ENCODE measurements at places on chromosomes 4 and X.

DNA sequence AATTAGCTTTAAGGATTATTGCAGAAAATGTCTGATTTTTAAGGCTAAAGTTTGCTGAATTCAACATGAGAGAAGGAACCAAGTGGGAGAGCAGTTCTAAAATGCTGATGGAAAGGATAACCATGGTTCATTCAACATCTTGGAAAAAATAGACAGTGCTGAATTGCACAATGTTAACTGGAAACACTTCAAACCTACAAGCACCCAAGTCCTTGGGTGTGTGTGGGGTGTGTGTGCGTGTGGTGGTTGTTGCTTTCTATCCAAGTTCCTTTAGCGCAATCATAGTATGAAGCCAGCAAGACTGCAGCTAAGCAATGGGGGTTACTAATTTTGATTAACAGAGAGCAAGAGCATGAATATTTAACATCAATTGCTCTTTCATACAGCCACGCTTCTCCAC lies 29.3 kb upstream of the SCOC start:
- DNase-seq = no peak

- peak; percentile 45 for DNase-seq
These were observed at the start of gene GPRIN3 for GRCh38 chr4:89307446-89308160. TSS of gene GPRIN3 (minus strand) at chr4:89307800. CDS start at chr4:89250110, 57,690 bp downstream.

DNA sequence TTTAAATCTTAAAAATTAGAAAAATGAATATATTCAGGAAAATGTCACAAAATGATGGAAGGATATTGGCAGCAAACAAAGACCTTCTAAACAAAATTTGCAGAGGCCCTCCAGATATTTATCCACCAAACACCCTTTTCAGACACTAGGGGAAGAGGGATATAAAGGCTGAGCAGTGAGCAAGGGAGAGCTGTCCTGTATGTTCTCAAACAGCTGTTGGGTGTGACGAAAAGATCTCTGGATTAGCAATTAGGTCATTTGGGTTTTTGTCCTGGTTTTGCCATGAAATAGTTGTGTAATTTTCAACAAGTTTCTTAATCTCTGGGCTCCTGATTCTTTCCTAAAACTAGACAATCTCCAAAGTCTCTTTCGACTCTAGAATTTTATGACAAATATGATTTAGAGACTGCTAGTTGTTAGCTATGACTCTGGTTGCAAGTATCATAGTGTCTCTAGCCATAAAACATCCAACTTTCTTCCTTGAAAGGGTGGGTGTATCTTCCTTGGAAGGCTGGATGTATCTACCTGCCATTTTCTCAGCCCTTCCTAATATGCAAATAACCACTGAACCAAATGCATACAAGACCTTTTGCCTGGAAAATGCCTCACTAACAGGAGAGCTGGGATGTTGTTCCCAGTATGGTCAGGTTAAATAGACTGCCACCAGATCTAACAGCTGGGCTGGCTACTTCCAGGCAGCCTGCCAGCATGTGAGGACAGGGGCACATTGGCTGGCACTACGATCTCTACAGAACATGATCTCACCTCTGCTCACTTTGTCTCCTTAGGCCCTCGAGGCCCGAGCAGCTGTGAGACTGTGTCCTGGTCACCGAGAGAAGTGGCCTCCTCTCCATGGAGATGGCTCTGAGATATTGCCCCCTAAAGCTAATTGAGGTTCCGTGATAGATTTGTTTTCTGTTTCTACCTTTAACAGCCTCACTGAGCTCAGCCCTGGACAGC lies 225.5 kb upstream of the JADE1 start:
- no peak for DNase-seq

GRCh38 chrX:132983496-132983895 lies 25.1 kb upstream of the HS6ST2 start:
- DNase-seq = no peak

GRCh38 chr4:156191044-156191781 lies 237.5 kb upstream of the CTSO start:
- no peak for DNase-seq

DNA sequence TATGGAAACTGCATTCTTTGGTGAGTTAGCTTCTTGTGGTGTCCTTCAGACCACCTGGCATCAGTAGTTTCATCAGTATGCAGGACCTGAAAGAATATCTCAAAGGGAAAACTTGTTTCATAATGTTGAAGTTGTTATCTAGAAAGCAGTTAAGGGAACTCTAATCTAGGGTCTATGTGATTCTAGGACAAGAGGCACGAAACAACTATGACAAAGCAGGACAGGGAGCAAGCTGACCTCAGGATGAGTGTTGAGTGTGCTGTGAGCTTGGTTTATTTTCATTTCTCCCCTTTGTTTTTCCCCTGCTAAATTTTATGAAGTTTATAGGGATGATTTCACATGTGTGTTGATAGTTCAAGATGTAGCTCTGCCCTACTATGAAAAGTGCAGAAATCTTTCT lies 65.7 kb downstream of the MXRA5 start:
- no peak for DNase-seq

DNA sequence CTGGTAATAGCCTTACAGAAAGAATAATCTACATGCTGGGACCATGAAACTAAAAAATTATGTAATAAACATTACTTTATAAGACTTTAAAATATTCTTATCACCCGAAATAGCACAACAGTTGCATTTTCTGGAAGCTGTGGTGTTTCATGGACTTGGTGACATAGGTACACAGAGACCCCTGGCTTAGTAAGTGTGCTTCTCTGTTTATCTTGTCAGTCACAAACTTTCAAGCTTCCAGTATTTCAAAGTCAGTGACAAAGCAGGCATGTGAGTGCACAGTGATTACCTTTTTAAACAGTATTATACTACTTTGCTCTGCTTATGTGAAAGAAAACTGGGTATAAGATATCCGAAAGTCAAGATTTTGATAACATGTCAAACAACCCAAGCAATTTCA lies 84.3 kb downstream of the PAPSS1 start:
- no peak for DNase-seq

DNA sequence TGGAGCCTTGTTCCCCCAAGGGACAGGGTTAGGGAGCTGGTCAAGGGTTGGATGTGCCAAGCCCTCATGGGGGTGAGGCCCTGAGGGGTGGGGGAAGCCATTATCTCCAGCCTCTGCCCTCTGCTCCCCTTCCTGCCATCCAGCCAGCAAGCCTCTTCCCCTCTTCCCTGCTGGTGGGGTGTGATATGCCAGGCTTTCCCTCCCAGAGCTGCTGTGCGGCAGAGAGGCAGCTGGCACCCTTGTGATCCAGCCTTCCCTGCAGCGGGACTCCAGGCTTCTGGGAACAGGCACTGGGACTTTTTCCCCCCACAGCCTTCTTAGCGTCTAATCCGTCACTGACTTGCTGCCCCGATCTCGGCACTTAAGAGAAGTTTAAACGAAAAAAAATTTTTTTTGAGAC lies 6.3 kb downstream of the SSR4 start:
- DNase-seq = no peak

DNA sequence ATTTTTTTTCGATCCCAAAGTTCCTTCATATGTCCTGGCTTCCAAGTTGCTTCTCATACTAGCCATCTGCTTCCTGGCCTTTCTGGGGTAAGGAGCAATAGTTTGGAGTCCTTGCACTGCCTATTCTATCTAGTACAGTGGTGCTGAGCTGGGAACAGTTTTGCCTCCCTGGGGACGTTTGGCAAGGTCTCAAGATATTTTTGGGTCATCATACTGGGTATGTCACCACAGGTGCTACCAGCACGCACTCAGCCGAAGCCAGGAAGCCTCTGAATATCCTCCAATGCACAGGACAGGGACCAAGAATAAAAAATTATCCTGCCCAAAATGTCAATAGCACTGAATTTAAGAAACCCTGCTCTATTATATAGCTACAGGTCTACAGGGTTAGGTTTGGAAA lies 35.4 kb upstream of the TMSB15B start:
- no peak for DNase-seq

- no peak for DNase-seq
These were observed 25.4 kb upstream of the IL2 start for GRCh38 chr4:122481766-122482405.

- DNase-seq = no peak
These were observed 168.6 kb downstream of the MAML3 start for GRCh38 chr4:139985401-139985800.

DNA sequence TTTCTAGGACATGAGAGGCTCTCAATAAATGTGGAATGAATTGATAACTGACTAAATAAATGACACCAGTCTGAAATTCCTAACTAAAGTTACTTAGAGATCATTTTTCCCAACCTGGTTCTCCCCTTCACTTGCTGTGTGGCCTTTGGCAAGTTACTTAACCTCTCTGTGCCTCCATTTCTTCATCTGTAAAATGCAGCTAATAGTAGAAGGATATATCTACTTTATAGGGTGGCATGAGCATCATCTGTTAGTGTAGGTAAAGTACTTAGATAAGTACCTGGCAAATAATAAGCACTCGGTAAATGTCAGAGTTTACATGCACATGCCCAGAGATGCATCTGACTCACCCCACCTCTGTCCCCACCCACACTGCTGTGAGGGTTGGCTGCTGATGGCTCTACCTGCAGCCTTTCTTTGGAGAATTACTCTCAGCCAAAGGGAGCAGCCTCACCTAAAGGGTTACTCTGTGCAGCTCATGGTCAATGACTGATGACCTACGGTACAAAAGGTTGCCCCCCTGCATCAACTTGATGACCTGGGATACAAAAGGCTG lies 139.3 kb downstream of the CHIC2 start:
- DNase-seq = no peak

DNA sequence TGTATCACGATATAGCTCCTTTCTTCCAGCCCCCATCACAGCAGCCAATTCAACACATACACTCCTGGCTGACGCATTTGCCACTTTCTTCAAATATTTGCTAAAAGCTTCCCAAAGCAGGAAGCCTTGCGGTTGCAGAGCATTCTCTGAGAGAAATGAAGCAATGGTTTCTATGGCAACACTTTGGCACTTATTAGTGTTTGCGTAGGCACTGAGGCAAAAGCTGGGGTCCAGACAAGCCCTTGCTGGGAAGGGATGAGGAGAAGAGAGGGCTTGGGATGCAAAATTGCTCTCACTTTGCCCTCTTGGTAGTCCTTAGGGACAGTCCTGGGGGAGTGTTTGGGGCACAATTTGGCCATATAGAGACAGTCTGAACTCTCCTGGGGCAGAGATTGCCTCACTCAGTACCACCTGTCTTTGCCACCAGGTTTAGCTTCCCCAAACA lies 55.0 kb upstream of the PAK3 start:
- no peak for DNase-seq

DNA sequence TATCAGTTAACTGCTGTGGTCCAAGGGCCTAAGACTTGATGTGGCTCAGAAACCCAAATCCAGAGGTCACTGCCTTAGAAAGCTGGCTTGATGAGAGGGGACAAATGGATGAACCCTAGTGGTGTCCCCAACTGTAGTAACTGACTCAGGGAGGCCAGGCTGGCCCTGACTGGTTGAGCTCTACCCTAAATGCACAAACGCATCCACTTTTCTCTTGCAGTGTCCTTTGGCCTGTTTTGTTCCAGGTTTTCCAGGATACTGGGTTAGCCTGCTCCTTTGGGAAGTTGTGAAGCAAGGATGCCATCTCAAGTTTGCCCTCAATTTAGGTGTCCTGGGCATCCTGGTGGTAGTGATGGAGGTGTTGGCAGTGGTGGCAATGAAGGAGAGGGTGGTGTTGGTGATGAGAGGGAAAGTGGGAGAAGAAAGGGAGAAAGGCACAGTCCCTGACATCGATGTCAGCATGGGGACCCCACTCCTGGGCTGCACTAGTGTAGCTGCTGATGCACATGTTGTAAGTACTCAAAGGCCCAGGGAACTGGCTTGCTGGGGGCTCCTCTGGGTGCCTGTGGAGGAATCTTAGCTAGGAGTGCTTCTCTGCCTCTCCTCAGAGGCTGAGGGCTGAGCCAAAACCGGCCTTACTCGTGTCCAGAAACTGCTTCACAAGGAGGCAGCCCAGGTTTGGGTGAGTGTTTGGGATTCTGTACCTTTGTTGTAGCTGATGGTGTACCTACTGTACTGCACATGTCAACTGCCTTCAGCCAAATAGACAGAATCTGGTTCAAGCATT lies 2.9 kb upstream of the HAND2 start:
- DNase-seq = no peak

DNA sequence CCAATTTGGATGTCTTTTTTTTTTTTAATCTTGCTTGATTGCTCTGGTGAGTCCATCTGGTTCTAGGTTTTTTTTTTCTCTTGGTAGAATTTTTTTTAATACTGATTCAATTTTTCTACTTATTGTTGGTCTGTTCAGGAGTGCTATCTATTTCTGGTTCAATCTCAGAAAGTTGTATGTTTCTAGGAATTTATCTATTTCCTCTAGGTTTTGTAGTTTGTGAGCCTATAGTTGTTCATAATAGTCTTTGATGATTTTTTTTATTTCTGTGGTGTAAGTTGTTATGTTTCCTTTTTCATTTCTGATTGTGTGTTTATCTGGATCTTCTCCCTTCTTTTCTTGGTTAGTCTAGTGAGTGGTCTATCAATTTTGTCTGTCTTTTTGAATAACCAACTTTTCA lies 129.6 kb downstream of the FAM13A start:
- DNase-seq = no peak

GRCh38 chr4:170420255-170420693 lies 330.5 kb upstream of the AADAT start:
- no peak for DNase-seq

GRCh38 chr4:8921465-8921864 lies 49.8 kb upstream of the HMX1 start:
- no peak for DNase-seq

DNA sequence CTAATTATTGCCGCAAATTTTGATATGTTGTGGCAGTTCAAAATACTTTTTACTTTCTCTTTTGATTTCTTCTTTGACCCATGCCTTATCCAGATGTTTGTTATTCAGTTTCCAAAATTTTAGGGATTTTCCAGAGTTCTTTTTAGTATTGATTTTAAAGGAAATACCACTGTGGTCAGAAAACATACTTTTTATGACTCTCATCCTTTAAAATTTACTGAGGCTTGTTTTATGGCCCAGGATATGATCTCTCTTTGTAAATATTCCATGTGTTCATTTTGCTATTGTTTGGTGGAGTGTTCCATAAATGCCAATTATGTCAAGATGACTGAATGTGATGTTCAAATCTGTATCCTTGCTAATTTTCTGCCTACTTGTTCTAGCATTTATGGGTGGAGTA lies 272.3 kb upstream of the DIPK2B start:
- DNase-seq = no peak

- no peak for DNase-seq
These were observed 101.9 kb downstream of the PCDH7 start for GRCh38 chr4:30821859-30822612.

DNA sequence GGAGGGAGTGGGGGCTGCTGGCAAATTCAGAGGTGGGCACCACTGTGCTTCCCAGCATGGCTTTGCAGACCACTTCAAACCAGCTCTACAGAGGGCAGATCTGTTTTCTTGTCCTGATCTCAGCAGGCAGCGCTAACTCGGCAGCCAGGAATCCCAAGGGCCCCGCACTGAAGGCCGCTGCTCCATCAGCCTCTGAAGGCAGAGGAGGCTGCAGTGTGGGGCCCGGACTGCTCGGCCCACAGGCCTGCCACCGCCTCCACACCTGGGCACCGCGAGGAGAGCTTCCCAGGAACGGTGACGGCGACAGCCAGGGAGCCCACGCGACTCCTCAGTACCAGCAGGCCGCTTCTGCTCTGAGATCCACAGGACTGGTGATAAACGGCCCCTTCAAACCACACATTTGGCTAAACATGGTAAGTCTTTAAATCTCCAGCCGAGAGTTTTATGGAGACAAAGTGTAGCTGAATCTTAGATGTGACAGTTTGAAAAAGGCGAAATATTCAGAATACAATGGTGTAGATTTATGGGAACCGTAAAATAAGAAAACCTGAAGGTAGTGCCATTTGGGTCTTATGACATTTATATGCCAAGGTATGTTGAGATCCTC lies 23.6 kb downstream of the DCTD start:
- no peak for DNase-seq

- no peak for DNase-seq
These were observed 35.6 kb downstream of the PKD2 start for GRCh38 chr4:88043001-88043400.

- DNase-seq = no peak
These were observed 53.0 kb downstream of the CHST7 start for GRCh38 chrX:46626566-46626965.
